ENCODE measurements at places on chromosomes 16 and 17.
A peak's percentile ranks its signal among the peaks of the same experiment; 100 is the strongest.

DNA sequence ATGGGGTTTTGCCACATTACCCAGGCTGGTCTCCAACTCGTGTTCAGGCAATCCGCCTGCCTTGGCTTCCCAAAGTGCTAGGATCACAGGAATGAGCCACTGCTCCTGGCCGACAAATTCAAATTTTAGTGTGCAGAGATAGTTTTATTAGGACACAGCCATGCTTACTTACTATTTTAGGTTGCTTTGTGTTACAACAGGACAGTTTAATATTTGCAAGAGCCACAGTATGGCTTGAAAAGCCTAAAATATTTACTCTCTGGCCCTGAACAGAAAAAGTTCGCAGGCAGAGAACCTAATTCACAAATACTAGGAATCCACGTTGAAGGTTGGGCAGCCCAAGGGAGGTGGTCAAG lies 12.6 kb upstream of the ETV4 start:
- no peak for DNase-seq
- H3K4me1 ChIP-seq, result no peaks in the 10 kb centered on the region
- H3K4me3 ChIP-seq, result no peak overlapping the region
- no peaks in the 10 kb centered on the region for H3K27me3 ChIP-seq
- H3K27ac ChIP-seq, result no peak overlapping the region
- H3K36me3 ChIP-seq, result no peaks in the 10 kb centered on the region

DNA sequence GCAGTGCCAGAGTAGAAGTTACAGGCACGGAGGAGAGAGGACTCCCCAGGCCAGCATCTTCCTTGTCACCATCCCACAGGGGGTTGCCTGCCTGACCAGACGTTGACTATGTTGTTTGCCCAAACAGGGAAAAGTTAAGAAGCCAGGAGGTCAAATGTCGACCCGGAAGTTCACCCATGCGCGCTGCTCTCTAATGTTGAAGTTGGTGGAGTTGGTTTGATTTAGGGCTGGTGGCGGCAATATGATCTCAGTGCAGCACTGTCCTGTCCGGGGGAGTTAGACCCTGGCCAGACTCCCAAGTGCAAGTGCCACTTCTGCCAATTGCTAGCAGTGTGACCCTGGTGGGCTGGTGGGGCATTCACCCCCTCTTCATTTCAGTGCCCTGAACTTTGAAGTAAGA lies 30.4 kb downstream of the RGS9 start:
- no peak for DNase-seq
- no peaks in the 10 kb centered on the region for H3K36me3 ChIP-seq
- no peak overlapping the region for H3K27ac ChIP-seq
- no peaks in the 10 kb centered on the region for H3K4me1 ChIP-seq

GRCh38 chr17:28467456-28468025 lies 5.9 kb upstream of the SLC13A2 start:
- H3K27me3 ChIP-seq, result no peaks in the 10 kb centered on the region
- no peak overlapping the region for H3K4me3 ChIP-seq
- no peaks in the 10 kb centered on the region for H3K4me1 ChIP-seq
- no peak for DNase-seq

DNA sequence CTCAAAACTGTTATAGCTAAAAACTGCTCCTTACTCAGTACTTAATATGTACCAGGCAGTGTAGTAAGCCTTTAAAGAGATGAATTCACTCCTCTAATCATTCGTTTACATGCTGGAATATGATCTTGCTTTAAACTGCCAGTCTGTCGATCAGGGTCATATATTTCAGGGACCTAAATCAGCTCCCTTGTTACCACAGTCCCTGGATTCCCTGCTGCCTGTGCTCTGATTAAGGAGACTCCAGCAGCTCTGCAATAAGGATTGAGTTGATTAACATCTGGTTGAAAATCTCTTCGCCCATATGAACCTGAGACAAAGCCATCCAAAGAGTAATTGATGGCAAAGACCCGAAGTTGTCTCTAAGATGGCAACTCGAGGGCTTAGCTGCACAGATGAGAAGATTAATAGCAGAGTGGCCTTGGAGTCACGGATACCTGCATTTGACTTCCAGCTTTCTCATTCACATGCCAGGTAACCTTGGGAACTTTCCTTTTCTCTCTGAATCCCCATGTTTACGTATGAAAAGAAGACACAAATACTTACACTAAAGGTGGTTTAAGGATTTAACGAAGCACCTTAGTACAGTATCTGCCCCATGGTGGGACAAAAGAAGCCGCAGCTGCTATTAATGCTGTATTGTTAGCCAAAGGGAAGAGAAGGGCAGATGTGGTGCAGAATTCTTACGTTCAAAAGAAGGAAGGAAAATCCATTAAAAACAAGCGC lies 68.2 kb downstream of the VAT1L start:
- H3K27ac ChIP-seq, result no peak overlapping the region
- no peaks in the 10 kb centered on the region for H3K4me1 ChIP-seq
- no peak overlapping the region for H3K4me3 ChIP-seq
- no peak for DNase-seq
- H3K27me3 ChIP-seq, result no peaks in the 10 kb centered on the region

- no peak for DNase-seq
- H3K27me3 ChIP-seq, result no peaks in the 10 kb centered on the region
- no peaks in the 10 kb centered on the region for H3K36me3 ChIP-seq
- peak overlapping the region; percentile 25 for H3K27ac ChIP-seq
- no peaks in the 10 kb centered on the region for H3K4me1 ChIP-seq
Measured at GRCh38 chr16:85227946-85228862, 115.9 kb upstream of the CIBAR2 start.

DNA sequence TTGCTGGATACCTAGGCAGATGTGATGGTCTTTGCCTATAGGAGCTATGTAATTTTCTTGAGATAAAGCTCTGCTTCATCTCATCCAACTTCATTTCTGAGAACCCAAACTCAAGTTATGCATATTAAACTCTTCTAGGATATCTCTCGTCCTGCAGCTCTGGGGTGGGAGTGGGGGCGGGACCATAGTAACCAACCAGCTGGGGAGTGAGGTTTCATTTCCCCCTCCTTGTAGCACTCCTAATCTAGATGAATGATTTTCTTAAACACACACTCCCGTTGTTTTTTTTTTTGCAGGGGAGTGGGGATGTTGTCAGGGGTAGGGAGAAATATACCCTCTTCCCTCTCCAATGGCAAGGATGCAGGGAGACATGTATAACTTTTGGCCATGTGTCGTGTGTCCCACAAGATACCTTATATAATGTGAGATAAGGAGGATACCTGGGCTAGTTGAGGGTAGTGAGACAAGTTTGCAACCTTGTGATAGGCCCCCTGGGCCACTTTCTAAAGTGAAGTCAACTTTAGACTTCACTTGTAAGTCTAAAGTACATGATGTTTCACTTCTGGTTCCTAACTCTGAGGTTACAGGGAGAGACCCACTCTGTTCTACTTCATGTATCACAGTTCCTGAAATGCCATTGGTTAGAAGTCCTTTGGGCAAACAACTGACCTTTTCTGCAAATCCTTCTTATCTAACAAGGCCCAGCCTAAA lies 10.5 kb upstream of the HEATR6 start:
- H3K27ac ChIP-seq, result no peak overlapping the region
- DNase-seq, result no peak

DNA sequence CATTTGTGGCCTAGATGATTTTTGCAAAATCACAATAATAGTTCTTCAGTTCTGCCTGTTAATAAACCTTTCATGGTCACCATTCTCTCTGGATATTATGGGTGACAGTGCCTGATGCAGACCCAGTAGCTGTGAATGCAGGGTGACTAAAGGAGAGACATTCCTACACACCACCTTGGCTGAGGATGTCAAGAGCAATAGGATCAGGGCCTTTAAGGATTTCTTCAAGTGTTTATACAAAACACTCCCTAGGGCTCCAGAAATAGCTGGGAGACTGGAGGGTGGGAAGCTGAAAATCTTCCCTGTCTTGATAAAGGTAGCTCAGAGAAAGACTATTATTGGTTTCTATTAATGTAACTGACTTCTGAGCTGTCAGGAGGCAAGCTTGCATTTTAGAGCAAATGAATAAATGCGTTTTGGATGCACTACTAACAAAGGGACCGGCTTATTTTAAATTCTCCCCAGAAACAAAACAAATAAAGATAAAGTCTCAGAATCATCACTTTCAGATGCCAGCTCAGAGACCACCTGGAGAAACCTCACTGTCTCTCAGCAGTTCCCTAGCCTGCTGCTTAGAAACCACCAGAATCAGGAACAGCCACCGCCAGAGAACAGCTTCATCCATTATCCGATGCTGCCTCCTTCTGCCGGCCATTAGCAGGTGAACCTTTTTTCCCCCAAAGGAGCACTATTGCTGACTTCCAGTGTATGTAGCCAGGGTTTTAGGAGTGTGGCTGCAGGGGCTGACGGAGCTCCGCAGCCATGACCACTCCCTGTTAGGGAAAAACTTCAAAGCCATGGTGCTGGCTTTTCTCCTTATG lies 171.4 kb upstream of the DYNLRB2 start:
- peak; percentile 39 for DNase-seq
- no peak overlapping the region for H3K27ac ChIP-seq
- H3K4me1 ChIP-seq, result no peaks in the 10 kb centered on the region
- no peak overlapping the region for H3K4me3 ChIP-seq
- H3K36me3 ChIP-seq, result no peaks in the 10 kb centered on the region

DNA sequence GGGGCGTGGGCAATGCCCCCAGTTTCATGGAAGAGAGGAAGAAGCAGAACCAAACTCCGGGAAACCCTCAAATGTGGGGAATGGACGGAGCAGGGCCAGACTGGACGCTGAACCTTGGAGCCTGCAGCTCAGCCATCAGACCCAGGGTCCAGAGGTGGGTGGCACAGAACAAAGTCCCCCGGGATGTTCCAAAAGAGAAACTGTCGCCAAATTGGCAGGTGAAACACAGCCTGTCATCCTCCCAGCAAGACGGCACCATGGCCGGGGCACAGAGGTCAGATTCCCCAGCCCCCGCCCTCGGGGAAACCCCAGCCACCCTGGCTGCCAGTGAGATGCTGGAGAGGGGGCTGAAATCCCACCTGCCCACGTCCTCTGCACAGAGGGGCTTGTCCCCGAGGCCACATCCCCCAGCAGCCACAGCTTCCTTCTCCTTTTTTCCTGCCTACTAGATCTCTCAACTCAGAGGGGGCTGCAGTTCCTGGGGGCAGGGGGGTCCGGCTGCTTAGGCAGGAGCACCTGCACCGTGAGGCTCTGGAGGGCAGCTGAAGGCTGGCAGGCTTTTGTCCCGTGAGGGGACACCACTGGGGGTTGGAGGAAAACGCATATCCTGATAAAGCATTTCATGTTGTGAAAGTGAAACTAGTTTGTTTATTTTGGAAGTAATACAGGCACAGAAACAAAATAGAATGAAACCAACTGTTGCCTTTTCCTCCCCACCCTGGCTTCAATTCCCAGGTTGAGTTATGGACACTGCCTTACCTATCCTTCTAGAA lies 1.2 kb upstream of the SECTM1 start:
- H3K36me3 ChIP-seq, result no peaks in the 10 kb centered on the region
- H3K4me3 ChIP-seq, result peak overlapping the region; percentile 63
- H3K27me3 ChIP-seq, result no peaks in the 10 kb centered on the region
- peaks cover 9% of the 10 kb centered on the region for H3K4me1 ChIP-seq

- no peaks in the 10 kb centered on the region for H3K4me1 ChIP-seq
- no peaks in the 10 kb centered on the region for H3K36me3 ChIP-seq
- H3K4me3 ChIP-seq, result peak overlapping the region; percentile 60
- no peak for DNase-seq
Measured at GRCh38 chr17:44314869-44315661, 6.7 kb downstream of the RUNDC3A start.

DNA sequence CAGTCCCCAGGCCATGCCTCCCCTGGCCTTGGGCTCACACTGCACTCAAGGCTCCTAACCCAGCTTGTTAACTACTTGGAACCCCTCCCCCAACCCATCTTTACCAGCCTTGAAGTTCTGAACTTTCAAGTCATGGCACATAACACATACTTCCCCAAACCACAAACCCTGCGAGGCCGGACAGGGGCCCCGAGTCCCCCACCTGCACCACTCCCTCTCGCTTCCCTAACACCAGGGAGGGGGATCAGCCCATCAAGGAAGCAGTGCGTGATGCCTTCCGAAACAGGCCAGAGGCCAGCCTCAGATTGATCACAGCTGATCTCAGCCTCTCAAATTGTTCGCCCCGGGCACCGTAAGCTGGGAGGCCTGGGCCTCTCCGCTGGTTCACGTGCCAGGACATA lies 3.0 kb upstream of the NLRC3 start:
- H3K36me3 ChIP-seq, result no peaks in the 10 kb centered on the region
- no peak overlapping the region for H3K4me3 ChIP-seq
- H3K27me3 ChIP-seq, result no peaks in the 10 kb centered on the region
- no peak overlapping the region for H3K27ac ChIP-seq

GRCh38 chr16:28883221-28883996 lies 5.1 kb downstream of the ATP2A1 start:
- no peaks in the 10 kb centered on the region for H3K27me3 ChIP-seq
- no peaks in the 10 kb centered on the region for H3K4me1 ChIP-seq
- no peaks in the 10 kb centered on the region for H3K36me3 ChIP-seq
- H3K27ac ChIP-seq, result no peak overlapping the region
- DNase-seq, result no peak

GRCh38 chr16:68227183-68227793 lies 8.6 kb downstream of the ESRP2 start:
- no peak overlapping the region for H3K4me3 ChIP-seq
- no peak for DNase-seq
- H3K27me3 ChIP-seq, result no peaks in the 10 kb centered on the region
- H3K27ac ChIP-seq, result peak overlapping the region; percentile 39

DNA sequence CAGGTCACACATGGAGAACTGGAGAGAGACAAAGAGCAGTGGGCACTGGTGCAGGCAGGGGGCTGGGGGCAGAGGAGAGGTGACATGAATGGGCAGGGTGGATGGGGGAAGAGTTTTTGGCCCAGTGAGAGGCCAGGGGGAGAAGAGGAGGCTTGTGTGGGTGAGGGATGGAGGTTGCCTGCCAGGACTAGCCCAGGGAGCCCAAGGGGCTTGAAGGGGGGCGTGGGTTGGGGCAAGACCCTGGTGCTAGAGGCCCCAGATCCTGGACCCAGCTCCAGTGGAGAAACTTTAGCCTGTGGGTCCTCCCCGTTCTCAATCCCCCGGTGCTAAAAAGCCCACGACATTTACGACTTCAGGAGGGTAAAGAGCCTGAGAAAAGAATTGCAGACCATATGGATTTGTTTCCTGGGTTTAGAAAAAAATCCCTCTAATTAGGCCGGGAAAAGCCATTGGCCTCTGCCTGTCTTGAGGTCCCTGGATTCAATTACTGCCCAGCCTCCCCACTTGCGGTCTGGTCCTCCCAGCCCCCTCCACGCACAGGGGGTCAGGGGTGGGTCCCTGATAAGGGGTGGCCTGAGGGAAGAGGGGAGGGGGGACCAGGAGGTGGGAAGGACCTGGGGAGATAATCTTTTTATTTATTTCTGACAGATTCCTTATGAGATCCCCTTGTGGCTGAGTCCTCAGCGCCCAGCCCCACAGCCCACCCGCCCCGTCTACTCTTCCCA lies 33.0 kb downstream of the NGFR start:
- no peaks in the 10 kb centered on the region for H3K27me3 ChIP-seq
- H3K4me1 ChIP-seq, result no peaks in the 10 kb centered on the region

DNA sequence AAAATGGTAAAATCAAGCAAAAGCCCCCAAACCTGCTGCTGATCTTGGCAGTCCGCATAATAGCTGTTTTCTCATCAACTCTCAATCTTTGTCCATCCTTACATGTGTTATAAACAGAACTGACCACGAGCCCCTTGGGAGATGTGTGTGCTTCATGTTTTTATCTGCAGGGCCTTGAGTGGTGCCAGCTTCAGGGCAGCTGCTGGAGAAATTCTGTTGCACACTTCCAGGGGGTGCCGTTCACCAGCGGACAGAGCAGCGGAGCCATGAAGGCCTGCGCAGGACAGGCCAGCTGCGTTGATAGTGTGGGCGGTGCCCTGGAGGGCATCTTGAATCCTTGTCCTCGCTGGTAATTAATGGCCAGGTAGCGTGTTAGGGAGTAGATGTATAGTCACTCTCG lies 20.1 kb downstream of the MPRIP start:
- no peaks in the 10 kb centered on the region for H3K27me3 ChIP-seq
- peak; percentile 28 for DNase-seq
- H3K4me1 ChIP-seq, result no peaks in the 10 kb centered on the region
- H3K36me3 ChIP-seq, result no peaks in the 10 kb centered on the region
- H3K4me3 ChIP-seq, result no peak overlapping the region
